ENCODE measurements at places on chromosomes 2 and 18.

GRCh38 chr2:118425191-118425590, 336.9 kb downstream of the INSIG2 start:
- no peak for DNase-seq

DNA sequence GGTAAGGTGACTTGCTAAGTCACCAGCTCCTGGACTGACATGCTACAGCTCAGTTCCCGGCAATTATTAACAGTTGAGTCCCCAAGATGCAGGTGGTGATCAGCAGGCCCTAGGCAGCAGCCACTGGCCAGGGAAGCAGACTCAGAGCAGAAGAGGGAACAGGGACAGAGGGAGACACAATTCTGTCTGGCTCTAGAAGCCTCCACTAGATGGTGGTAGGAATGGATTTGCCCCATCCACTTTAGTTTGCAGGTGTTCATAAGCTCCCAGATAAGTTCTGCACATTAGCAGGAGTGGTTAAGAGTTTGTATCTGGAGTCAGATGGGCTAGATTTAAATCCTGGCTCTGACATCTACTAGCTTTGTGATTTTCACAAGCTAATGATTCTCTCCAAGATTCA, 25.5 kb upstream of the SLC1A4 start:
- DNase-seq, result no peak

DNA sequence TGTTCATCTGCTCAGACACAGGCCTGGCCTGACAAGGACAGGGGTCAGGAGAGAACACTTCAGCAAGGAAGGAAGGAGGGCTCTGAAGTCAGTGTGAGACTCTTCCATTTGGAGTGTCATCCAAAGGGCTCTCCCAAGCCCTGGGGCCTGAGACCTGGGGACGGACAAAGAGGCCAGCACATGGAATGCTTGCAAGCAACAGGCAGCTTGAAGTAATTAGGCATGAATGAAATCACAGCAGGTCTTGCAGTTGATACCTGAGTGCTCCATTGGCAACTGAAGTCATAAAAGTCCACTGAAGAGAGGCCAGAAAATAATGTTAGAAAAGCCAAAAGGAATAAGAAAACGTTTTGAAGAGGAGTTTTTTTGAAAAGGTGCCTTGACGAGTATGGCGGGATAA, 231.7 kb downstream of the VAPA start:
- DNase-seq, result no peak

DNA sequence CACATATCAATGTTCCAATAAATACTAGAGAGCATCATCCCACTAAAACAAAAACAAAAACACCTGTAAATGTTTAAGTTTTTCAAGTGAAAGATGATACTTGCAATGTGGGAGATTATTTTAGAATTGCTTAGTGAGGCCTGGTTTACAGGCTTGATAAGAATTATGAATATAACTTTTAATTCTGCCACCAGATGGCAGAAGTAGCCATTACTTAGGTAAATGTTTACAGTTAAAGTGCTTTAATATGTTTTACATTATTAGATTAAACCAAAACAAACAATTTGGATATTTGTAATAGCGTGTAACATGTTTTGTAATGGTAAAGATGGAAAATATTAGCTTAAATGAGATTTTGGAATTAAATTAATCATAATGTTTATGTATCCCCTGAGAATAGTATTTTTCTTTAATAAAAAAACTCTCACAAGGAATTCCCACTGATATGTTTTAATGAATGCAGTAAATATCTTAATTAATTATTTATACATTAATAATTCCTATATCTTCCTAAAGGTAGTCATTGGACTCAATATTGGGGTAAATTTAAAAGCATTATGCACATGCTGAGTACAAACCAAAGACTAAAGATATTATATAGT, 522.0 kb downstream of the SPAG16 start:
- no peak for DNase-seq

DNA sequence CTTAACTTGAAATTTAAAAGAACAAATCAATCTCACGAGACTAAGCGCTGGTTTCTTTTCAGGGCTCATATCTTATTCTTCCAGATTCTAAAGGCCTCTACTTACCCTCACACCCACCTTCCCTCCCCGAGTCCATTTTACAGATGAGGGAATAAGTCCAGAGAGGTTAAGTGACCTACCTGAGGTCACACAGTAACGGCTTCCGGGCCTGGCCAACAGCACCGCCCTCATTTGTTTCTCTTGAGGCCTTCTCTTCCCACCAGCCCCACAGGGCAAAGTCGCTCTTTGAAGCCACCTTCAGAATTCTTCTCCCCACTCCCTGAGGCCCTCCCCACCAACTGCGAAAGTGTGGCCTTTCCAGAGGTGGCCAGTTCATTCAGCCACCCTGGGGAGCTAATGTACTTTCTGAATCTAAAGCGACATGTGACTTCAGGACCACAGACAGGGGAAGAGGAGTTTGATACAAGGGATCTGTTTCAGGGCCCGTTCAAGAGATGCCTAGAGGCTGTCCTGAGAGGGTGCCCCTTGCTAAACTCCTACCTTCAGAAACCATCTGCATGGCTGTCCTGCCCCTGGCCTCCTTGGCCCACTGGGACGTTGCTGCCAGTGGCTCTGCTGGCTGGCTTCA, 275.3 kb downstream of the HAUS1 start:
- DNase-seq, result no peak

DNA sequence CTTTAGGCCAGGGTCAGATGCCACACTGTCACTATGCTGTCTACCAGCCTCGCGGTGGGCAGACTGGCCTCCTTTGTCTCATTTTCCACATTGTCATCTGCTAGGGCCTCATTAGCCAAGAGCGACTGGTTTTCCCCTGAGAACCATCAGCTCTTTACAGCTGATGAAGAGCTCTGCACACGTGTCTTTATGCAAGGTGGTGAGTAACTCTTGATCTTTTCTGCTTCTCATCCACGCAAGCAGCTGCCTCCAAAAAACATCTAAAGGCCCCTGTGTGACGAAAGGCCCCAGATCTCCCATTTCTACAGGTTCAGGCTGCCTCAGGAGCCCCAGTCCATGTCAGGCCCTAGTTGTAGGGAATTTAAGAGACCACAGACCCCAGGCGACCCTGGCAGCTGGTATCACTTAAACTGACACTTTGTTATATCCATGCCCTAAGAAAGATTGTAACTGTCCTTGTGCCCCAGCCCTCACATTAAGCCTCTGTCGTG, 52.9 kb downstream of the DPYSL5 start:
- no peak for DNase-seq

- DNase-seq, result no peak
These were observed 148.4 kb upstream of the KCTD1 start for GRCh38 chr18:26696786-26697185.

DNA sequence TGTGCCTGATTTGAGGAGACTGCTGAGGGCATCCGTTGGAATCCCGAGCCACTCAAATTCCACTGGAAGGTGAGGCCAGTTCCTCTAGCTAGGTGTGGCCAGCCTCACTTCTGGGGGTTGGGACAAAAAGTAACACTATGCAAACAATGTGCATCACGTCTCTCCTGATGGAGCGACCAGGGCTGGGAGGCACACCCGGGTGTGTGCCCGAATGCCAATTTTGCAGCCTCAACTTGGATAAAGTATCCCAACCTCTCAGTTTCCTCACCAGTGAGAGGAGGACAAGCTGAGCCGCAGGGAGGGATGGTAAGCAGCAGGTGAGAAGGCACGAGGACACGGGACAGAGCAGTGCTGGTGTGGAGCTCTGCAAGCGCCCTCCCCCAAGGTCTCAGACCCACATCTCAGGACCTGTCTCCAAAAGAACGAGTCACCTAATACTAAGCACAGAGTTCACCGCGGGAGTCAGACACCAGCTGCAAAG, 218.3 kb downstream of the HAUS1 start:
- DNase-seq, result no peak

DNA sequence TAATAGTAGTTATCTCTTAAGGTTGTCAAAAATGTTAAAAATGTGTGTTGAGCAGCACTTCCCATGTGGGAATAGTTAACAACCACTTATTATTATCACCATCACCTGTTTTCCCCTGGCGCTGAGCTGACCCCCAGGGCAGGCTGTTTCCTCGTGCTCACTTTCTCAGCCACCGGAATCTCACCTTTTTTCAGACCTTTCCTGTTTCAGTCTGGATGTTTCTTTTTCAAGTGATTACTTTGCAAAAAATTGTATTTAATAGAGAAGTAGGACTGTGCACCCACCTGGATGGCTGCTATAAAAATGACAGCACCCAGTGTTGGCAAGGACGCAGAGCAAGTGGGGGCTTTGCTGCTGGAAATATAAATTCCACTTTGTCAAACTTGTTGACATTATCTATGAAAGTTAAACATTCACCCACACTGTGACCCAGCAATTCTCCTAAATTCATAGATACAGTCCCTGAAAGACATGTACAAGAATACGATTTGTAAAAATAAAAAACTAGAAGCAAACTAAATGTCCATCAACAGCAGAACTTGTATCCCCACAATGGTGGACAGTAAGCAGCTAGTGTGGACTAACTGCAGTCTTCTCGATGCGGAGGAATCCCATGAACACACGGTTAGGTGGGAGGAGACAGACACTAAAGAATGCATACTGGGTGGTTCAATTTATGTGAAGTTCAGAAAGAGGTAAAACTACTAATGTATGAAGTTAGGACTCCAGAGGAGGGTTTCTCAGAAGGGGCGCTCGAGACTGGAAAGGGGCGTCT, 66.5 kb downstream of the SOWAHC start:
- no peak for DNase-seq

DNA sequence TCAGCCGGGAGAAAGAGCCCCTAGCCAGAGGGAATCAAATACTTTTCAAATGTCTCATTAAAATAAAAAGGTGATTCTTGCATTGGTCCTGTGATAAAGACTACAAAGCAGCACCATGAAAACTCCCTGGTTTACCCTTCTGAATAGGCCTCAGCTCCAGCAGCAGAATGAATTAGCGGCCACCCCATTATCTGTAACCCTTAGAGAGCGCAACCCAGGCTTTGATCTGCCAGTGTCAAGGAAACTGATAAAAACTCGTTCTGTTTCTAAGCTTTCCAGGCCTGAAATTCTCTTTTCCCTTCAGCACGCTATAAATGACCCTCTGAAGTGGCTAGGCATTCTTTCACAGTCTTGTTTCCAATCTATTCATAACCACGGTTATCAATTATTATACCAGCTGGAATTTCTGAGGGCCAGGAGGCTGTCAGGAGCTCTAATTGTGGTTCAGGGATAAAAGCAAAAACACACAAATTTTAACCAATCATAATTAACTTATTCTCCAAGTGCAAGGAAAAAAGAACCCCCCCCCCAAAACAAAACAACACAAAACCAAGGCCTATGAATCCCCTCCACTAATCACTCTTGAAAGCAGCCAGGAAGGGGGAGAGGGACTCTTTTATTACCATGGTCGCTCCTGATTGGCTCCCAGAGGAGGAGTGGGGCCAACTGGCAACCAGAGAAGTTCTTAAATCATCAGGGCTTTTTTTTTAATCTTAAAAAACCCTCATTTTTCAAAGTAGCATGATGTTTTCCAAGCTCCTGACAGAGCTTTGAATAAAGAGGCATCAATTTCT, 258.9 kb downstream of the CYRIA start:
- no peak for DNase-seq

DNA sequence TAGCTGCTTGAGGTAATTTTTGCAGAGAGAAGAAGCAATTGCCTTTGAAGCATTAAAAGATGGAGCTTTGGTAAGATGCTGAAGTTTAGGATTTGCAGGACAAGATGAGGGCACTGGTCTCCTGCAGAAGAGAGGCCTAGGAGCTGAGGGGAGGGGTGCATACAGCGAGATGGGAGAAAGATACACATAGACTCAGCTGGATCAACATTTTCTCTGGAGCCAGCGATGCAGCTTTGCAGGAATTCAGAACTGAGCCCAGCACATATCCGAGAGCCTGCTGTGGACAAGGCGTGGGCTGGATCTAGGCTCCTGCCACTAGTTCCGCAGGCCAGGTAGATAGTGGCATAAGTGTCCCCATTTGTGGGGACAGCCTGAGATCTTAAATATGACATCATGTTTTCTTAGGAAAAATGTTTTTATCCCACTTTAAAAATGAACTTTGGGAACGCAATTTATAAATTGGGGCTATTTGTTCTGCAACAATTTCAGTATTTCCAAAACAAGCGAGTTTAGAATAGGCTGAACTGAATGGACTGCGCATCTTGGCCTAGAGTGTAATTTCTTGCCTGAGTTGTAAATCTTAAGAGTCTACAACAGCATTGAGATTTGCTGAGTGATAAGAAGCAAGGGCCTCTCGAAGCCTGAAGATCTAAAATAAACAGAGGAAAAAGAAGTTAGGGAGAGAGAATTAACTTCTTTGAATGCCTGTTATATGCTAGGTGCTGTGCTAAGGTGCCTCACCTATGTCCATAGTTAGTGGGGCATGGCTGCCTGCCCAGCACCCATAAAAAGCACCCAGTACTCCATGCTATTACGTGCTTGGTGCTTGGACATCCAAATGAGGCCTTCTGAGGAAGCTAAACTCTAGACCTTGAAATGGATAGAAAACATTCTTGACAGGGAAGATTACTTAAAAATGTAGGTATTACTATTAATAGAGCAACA, 17.3 kb downstream of the GRHL1 start:
- no peak for DNase-seq

- DNase-seq, result no peak
These were observed 78.7 kb upstream of the OTX1 start for GRCh38 chr2:62971936-62972335.

DNA sequence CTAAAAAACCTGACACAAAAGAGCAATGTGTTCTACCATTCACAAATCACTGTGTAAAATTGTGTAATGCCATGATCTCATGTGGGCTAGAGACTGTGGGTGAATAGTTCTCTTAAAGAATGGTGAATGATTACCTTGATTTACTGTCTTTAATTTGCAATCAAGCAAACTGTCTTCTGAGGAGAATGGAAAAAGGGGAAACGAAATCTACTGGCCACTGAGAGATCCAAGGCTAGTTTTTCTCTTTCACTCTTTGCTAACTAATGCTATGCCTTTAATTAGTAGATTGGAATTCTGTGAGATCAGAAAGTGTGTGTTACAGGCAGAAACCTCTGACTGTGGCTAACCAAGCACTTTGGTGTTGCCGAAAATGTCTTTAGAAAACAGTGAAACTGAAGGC, 422.7 kb downstream of the TGIF1 start:
- DNase-seq, result no peak

DNA sequence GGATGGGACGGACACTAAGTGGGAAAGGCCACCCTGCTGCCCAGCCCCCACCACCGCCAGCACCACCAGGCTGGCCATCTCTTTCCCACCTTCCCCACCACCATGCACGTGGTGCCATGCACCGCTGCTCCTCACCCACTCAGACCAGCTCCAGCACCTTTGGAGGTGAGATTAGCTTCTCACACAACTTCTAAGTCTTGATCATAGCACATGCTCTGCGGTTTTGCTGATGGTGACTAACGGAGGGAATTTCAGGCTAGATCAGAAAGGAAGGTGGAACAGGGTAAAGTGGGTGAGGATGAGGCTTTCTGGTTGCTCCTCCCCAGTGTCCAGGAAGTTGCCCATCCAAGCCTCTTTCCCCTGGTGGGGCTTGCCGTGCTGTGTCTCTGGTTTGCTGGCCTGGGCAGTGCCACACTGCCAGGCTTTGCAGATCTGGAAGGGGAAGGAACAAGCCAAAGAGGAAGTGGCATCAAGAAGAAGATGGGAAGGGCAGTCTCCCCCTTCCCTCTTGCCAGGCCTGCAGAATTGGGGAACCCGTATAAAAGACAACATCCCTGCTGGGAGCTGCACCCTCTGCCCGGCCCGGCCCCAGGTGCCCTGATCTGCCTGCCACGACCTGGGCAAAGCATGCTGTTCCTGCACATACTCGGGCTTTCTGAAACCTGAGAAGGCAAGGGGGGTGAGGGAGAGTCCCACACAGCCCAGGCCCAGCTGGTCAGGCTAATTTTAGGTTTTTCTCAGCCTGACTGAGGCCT, 44.3 kb upstream of the CAB39 start:
- DNase-seq, result peak; percentile 75

- no peak for DNase-seq
These were observed 42.4 kb downstream of the ST3GAL5 start for GRCh38 chr2:85846411-85846810.

GRCh38 chr2:134152045-134153010, 101.5 kb upstream of the MGAT5 start:
- DNase-seq, result no peak
